ENCODE measurements at places on chromosomes 3 and 15.
A peak's percentile ranks its signal among the peaks of the same experiment; 100 is the strongest.

- DNase-seq, result peak; percentile 62
Observed at GRCh38 chr3:186540835-186541226, 3.3 kb downstream of the CRYGS start.

GRCh38 chr3:65181391-65181871 lies 493.6 kb upstream of the ADAMTS9 start:
- no peak for DNase-seq

GRCh38 chr3:172087198-172087597 lies 47.8 kb downstream of the FNDC3B start:
- peak; percentile 26 for DNase-seq

DNA sequence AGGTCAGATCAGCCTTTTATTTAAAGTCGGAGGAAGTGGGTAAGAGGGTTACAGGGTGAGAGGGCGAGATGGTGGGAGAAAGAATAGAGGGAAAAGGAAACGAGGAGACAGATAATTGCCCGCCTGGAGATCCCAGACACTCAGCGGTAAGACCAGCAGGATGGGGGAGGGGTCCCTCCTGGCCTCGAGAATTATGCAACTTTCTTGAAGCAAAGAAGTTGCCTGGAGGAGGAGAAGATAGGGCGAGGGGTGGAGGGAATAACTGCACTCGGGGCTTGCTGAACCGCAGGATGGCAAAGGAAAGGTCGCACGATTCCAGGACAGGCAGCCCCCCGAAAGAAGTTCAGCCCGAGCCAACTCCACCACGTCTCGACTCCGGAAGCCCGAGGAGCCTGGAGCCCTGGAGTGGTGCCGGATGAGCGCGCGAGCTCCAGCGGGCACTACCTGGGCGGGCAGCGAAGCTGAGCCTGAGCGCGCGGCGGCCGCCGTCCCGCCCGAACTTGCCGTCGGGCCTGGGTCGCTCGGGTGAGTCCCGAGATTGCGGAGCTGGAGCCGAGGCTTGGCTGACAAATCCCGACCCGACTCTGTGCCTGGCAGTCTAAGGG lies 402 bp downstream of the WWTR1 start:
- peak; percentile 71 for DNase-seq

GRCh38 chr3:168653255-168653654 lies 557.5 kb upstream of the GOLIM4 start:
- no peak for DNase-seq

- DNase-seq, result peak; percentile 23
Observed at GRCh38 chr3:134350861-134351311, 23.4 kb downstream of the AMOTL2 start.

GRCh38 chr3:23389686-23390085 lies 186.6 kb downstream of the UBE2E2 start:
- no peak for DNase-seq

DNA sequence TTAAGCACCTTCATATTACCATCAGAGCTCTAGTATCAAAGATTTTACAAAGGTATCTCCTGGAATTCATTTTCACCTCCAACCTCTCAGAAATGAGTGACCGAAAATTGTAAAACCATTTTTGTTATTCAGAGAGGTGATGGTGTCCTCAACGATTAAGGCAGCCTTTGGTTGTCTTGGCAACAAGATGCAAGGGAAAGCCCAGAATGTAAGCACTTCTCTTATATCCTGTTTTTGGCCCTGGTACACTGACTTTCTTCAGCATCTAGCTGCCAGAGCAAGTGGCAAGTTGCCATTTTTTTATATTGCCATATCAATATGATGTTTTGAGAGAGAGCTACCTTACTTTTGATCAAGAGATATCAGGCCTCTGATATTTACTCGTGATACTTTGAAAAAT lies 384.9 kb upstream of the NECTIN3 start:
- no peak for DNase-seq

DNA sequence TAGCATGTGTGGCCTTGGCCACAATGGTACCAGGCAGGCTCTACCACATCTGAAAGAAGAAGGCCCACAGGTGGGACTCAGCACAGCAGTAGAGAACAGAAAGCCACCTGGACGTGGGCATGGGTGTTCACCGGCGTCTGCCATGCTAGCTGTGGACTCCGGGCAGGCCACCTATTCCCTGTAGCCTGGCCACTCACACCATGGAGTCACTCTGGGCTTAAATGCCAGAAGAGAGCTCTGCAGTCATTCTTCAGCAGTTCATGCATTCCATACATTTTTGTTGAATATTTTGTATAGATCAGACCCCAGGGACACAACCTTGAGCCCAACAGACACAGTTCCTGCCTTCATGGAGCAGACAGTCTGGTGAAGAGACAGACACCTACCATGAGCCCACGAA lies 138.6 kb downstream of the SRGAP3 start:
- DNase-seq, result peak; percentile 14

GRCh38 chr3:111857474-111857873 lies 1.6 kb upstream of the PHLDB2 start:
- peak; percentile 54 for DNase-seq

GRCh38 chr3:55746808-55747413 lies 259.8 kb upstream of the WNT5A start:
- DNase-seq, result peak; percentile 40

DNA sequence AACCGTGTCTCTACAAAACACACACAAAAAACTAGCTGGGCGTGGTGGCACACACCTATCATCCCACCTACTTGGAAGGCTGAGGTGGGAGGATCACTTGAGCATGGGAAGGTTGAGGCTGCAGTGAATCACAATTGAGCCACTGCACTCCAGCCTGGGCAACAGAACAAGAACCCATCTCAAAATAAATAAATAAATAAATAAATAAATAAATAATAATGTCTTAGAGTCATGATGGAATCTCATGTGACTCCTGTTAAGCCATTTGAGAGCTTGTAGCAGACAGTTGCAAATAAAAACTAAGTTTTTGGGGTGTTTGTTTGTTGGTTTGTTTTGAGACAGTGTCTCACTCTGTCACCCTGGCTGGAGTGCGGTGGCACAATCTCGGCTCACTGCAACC lies 33.2 kb downstream of the SLC12A1 start:
- DNase-seq, result no peak

DNA sequence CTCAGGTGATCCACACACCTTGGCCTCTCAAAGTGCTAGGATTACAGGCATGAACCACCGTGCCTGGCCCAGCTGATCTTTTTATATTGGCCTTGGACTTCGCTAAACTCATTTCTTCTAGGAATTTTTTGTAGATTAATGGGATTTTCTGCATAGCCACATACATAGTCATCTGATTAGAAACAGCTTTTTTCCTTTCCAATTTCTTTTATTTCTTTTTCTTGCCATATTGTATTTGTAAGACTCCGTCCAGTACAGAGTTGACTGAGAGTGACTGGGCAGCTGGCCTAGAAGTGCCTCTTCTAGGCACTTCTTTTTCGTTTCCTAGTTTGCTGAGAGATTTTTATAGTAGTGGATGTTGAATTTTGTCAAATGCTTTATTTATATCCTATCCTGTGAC lies 37.4 kb downstream of the ARIH1 start:
- DNase-seq, result peak; percentile 33

DNA sequence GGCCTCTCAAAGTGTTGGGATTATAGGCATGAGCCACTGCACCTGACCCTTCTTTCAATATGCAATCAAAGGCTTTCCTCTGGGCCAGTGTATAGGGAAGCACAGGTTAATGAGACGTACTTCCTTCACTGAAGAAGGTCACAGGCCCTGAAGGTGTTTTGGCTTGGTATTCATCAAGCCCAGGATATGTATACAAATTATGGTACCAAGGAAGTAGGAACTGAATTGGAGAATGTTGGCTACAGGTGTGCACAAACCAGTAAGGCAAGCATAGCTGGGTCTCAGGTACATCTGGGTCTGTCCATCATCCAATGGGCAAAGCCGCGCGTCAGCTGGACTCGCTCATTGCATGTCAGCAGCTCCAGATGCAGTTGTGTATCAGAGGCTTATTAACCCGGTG lies 237.9 kb downstream of the ADAMTS17 start:
- DNase-seq, result no peak

DNA sequence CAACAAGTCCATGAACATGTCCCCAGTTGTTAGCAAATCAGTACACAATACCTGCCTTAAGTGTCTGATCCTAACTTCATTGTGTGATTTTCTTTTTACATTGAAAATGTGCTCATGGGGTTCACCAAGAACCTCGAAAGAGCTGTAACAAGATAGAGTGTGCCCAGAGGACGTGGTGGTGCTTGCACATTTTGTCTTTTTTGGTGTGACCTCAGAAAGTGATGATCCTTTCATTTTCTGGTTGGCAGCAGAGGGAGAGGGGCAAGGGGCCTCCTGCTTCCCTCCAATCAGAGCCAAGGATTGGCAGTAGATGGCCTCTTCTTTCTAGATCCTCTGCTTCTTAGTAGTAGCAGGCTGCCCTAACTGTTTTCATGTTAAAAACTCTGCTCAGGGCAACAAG lies 176.4 kb downstream of the OPA1 start:
- no peak for DNase-seq

GRCh38 chr3:134338516-134339261 lies 35.6 kb downstream of the AMOTL2 start:
- DNase-seq, result no peak

GRCh38 chr3:64575211-64575844 lies 112.5 kb downstream of the ADAMTS9 start:
- DNase-seq, result peak; percentile 14

GRCh38 chr3:25604107-25604805 lies 60.5 kb downstream of the TOP2B start:
- DNase-seq, result peak; percentile 92

GRCh38 chr15:85008474-85009260 lies 27.0 kb downstream of the PDE8A start:
- no peak for DNase-seq

DNA sequence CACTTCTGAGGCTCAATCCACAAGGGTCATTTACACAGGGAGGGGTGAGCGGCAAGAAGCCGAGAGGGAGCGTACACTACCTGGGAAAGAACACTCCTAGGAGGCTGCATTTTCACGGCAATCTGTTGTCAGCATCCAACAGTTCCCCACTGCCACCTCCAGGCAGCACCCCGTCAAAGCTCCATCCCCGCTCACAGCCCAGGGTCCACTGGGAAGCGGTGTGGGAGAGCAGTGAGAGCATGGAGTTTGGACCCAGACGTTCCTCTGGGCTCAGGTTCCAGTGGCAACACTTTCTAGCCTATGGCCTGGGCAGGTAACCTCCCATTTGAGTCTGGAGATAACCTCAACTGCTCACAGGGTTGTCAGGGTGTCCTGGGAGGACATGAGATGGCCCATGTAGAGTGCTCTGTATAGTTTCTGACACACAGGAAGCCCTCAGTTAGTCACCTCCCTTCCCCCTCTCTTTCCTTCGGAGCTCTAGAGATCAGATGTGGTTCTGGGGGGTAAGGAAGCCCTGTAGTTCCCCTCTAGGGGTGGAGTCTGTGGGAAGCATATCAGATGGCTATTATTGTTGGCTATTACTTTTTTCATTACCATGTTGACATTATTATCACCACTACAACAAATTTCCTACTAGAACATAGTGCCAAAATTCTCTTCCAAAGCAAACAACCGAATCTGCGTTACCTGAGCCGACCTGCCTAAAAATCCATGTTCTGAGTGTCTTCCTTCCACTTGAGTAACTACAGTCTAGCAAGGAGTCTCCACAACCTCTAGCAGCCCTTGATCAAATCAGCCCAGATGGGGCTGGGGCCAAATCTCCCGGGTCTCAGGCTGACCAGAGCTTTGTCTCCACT lies 29.1 kb downstream of the RUVBL1 start:
- DNase-seq, result peak; percentile 64
